ENCODE measurements at places on chromosomes 3 and 15.

- no peak for DNase-seq
Measured at GRCh38 chr3:50183755-50184154, 7.7 kb upstream of the GNAT1 start.

DNA sequence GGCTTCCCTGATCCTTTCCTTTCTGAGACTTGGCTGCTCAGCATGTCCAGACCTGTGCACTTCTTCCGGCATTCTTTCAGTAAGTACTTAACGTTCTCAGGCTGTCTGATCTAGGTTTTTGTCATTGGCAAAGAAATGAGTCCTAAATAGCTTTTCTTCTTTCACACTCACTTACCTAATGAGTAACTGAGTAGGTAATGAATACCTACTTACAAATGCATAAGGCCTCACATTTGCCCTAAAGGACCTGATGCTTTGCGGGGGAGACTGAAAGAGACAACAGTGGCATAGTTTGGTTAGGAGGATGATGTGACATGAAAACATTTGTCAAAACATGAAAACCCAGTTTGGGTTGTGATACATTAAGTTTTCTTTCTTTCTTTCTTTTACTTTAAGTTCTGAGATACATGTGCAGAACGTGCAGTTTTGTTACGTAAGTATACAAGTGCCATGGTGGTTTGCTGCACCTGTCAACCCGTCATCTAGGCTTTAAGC, 516.7 kb upstream of the CFAP20DC start:
- DNase-seq: no peak

DNA sequence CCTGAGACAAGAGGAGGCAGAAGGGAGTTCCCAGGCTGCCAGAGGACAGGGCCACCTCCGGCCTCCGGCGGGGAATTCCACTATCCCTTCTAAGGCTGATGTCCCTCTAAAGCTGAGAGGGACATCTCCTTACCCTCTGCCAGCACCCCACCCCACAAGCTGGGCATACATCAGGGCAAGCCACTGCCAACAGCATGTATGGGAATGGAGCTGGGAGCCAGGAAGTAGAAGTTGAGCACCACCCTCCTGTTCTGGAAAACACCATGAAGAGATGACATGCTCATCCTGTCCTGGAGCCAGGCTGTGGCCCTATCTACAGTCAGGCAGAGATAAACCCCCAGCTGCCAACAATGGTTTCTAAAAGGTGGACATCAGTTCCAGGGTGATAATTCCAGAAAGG, 7.1 kb downstream of the PLCD1 start:
- no peak for DNase-seq

- no peak for DNase-seq
Measured at GRCh38 chr3:194405766-194406165, 6.7 kb upstream of the GP5 start.

DNA sequence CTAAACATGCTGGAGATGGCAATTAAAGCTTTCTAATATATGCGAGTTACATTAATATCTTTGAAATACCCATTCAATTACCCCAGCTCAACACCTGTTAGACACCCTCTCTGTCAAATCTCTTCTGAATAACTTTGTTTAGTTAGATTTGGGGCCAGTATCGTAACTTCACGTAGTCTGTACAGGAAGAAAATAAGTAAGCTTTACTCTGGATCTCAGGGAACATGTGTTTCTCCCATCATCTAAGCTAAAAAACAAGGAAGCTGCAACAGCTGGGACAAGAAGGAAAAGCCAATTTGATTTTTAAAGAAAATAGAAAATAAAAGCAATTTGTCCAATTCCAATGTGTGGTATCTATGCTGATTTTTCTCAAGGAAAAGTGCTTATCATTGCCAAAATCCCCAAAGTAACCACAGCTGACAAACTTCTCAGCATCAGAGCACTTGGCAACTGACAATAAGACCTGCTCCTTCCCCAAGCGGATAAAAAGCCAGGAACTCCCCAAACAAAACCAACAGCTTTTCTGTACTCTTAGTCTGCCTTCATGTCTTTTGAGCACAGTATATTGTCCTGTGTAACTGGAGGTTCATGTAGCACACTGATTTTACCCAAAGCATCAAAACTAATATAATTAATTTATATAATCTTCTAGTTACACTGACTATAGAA, 279.1 kb downstream of the ZBTB20 start:
- no peak for DNase-seq
